SIG-M5 (cell line): ENCODE measurements at places on chromosomes 5 and 9.

GRCh38 chr9:2253636-2254580, 238.8 kb downstream of the SMARCA2 start:
- no peak for DNase-seq

GRCh38 chr5:147786142-147786541, 3.6 kb upstream of the JAKMIP2 start:
- no peak for DNase-seq

DNA sequence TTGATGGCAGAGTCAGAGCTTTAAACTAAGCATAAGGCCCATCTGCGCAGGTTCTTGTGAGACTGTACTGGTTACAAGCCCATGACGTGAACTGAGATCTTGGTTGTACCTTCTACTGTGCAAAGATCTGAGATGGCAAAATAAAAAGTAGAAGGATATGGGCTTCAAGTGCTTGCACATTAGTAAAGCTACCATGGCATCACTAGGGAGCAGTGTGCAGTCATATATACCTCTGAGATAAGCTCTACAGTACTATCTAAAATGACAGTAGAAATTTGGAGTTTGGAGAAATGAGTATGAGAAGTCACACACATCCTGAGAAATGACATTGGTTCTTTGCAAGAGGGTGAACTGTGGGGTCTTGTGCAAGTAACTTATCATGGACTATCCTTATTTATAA, 408.2 kb upstream of the PRR16 start:
- DNase-seq = no peak

DNA sequence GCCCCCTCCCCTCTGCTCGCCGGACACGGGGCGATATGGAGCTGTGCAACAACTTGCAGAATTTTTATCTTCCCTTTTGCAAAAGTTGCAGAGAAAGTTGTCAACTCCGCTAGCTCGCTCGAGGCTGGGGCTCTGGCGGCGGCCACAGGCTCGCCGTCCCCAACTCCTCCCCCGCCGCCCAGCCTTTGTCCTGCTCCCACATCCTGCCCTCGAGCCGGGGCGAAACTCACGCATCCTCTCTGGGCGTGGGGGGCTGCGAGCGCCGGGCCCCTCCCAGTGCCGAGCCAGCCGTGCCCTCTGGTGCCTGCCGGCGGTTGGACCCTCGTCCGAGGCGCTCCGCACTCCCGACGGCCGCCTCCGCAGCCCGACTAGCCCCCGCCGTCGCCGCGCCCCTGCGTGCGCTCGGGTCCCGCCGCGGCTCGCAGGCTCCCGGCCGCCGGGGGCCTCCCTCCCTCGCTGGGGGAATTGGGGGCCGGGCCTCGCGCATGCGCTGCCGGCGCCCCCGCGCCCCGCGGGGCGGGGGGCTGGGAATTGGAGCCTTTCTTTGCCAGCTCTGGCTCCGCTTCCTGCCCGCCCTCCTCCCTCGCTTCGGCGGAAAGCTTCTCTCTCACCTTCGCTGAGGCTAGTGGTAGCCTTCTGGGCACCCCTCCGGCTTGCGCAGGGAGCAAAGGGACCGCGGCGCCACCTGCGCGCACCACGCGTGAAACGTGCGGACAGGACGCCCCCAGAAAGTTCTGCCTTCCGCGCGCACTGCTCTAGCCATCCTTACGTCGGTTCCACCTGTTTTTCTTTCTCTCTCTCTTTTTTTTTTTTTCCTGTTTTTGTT, at the start of gene CCNJL:
CCNJL (minus strand) TSS at position 431 of the 826 bp plus-strand sequence. CDS start 641 bp downstream, outside the sequence.
- DNase-seq = no peak

GRCh38 chr9:32926911-32927310, 74.5 kb downstream of the APTX start:
- no peak for DNase-seq

- no peak for DNase-seq
These were observed 146.9 kb downstream of the TENT4A start for GRCh38 chr5:6859951-6860638.

GRCh38 chr5:118791926-118792734, 196.2 kb downstream of the DTWD2 start:
- DNase-seq = no peak

DNA sequence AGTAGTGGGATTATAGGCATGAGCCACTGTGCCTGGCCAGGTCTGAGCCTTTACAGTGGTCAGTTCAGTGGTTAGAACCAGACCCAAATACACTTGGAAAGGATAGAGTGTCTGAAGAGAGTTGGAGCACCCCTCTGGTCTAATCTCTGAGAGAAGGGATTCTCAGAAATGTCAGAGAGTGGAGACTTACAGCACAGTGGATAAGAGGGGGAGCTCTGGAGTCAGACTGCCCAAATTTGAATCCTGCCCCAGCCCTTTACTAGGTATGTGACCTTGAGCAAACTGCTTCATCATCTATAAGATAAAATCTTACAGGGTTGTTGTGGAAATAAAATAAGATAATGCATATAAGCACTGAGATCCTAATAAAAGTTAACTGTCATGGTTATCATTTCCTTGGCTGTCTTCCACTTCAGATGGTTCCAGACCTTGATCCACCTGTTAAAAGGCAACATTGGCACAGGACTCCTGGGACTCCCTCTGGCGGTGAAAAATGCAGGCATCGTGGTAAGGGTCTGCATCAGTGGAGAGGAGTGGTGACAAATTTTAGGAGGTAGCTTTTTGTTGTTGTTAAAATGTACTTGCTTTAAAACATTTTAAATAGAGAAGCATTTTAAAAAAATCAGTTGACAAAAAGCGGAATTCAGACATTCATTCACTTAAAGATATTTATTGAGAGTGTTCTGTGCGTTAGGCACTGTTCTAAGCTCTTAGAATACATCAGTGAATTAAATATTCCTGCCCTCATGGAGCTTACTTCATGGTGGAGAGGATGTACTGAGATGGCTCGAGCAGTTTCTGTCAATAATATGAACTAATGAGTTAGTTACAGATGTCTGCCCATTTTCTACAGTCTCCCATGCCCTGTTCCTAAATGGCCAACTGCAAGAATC, 16.0 kb downstream of the SLC36A1 start:
- DNase-seq = no peak

DNA sequence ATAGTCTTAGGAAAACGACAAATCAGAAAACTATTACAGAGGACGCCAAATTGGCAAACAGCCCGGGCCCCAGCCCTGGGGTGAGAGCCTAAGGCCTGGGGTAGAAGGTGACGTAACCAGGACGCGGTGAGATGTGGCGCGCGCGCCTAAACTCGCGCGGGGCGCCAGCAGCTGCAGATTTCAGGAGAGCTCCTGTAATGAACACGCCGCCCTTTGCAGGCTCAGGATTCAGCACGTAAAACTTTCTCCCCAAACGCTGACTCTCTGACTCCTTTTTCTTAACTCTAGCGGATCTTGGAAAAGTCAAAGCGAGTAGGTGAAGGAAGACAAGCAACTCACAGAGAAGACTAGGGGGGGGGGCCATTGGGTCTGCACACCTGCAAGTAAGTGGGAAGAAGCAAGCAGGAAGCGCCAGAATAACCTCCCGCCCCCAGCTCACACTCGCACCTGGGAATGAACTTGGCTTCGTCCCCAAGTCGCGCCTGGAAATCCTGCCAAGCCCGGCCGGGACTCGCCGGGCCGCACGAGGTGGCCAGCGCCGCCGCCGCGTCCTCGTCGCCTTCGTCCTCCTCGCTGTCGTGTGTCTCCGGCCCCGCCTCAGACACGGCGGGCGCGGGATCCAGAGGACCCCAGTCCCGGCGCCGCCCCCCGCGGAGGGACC, 822 bp downstream of the RASEF start:
- no peak for DNase-seq

GRCh38 chr5:10030219-10030831, 219.4 kb downstream of the ATPSCKMT start:
- DNase-seq = no peak

DNA sequence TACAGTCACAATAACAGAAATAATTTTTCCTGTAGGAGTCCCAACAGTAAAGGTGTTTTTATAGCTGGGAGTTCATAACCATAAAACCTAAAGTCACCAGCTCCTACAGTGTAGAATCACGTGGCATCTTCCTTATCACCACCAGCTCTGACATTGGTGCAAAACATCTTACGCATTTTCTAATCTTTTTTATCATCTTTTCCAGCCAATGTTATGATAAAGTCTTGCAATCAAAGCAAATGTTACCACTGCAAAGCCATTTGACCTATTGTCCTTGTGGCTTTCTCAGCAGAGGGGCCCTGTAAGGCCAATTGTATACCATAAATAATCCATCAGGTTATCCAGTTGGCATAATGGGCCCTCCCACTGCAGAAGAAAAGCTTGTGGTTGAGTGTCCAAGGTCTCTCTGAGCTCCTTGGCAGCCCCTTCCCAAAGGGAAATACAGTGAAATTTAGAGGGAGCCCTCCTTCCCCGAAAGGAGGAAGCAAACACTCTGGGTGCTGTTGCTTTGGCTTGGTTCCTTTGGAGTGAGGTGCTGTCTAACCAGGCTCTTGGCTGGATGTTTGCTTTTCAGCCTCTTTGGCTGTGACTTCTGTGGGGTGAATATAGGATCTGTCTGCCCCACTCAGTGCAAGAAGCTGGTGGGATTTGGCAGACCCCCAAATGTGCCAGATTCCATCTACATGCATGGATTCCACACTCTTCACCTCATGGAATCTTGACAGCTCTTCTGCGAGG, 29.3 kb upstream of the CPEB4 start:
- DNase-seq = no peak
